ENCODE measurements at places on chromosomes 16 and 17.

DNA sequence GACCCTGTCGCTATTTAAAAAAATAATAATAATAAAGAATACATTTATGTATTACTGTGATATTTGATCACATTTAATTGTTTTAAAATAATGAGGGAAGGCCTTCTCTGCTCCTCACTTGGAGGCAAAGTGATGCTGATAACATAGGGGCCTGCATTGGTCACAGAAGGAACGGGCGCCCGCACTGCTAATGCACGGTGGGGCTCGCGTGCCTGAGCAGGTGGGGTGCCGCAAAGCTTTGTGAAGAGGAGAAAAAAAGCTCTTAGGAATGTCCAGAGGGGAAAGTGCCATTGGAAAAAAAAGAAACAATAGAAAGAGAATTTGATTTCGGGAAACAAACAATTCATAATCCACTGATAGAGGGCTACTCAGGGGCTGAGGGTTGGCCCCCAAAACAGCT lies 143.8 kb downstream of the ZNF423 start:
- no peak for DNase-seq

DNA sequence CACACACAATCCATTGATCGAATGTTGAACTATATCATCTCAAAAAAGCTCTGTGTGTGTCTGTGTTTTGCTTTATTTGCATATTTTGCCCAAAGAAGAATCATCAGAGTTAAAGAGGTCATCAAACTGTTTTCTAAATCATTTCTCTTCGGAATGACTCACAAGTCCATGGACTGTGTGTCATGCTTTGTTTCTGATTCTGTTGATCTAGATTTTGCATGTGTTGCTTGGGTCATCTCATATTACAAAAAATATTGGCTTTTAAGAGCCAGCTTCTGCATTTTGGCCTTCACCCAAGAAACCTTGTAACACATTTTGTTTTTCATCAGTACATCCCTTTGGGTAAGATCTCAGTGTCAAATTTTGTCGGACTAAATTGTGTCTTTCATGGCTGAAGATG lies 471.2 kb upstream of the HSBP1 start:
- DNase-seq: no peak

GRCh38 chr17:45009676-45010467 lies 41.6 kb downstream of the DCAKD start:
- no peak for DNase-seq

DNA sequence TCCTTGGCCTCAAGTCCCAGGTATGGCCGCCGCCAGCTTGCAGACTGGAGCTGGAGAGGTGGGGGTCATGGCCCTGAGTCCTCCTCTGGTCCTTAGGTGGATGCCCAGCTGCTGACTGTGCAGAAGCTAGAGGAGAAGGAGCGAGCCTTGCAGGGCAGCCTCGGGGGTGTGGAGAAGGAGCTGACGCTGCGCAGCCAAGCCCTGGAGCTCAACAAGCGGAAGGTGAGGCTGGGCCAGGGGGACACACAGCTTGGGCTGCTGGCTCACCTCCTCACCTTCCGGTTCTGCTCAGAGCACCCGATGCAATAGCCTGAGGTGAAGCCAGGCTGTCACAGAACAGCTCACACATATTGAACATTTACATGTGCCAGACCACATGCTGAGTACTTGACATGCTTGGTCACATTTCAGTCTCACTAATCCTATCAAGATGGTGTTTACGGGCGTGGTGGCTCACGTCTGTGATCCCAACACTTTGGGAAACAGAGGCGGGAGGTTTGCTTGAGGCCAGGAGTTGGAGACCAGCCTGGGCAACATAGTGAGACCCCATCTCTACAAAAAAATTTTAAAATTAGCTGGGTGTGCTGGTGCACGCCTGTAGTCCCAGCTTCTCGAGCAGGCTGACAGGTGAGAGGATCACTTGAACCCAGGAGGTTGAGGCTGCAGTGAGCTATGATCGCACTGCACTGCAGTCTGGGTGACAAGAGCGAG lies 7.4 kb downstream of the RNF40 start:
- DNase-seq: no peak

- DNase-seq: no peak
Observed at GRCh38 chr17:46908068-46908737, 14.8 kb upstream of the GOSR2 start.

GRCh38 chr17:43698678-43699437 lies 37.1 kb upstream of the MEOX1 start:
- DNase-seq: no peak

DNA sequence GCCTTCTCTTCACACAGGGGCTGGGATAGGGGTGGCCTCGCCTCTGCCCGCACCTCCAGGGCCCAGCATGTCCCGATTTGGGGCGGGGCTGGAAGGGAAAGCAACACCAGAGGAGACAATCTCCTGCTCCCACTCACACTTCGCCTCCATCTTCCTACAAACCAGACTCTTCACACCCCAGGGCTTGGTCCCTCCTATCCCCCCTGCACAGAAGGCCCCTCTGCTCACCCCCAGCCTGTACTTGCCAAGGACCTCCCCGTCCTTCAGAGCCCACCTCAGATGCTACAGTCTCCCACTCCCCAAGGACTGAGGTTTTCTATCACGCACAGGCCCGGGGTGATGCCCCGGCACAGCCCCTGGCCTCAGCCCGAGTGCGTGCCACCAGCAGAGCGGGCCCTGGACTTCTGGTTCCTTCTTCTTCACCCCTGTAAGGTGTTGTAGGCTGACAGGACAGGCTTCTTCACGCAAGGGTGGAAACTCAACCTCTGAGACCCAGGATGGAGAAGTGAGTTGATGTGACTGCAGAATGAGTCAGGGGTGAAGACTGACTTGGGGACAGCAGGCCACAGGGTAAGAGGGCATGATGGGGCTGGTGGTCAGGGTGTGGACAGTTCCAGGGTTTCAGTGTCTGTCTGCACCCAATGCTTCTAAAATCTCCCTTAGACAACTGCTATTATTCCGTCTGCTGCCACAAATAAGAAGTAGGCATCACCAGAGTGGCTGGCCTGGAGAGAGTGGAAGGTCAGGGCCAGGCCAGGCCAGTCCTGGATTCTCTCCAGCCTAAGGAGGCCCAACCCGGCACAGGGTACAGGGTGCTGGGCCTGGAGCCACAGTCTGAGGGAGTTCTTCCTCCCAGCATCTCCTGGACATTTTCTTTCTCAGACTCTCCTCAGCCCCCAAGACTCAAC lies 2.5 kb downstream of the ITGAE start:
- no peak for DNase-seq

DNA sequence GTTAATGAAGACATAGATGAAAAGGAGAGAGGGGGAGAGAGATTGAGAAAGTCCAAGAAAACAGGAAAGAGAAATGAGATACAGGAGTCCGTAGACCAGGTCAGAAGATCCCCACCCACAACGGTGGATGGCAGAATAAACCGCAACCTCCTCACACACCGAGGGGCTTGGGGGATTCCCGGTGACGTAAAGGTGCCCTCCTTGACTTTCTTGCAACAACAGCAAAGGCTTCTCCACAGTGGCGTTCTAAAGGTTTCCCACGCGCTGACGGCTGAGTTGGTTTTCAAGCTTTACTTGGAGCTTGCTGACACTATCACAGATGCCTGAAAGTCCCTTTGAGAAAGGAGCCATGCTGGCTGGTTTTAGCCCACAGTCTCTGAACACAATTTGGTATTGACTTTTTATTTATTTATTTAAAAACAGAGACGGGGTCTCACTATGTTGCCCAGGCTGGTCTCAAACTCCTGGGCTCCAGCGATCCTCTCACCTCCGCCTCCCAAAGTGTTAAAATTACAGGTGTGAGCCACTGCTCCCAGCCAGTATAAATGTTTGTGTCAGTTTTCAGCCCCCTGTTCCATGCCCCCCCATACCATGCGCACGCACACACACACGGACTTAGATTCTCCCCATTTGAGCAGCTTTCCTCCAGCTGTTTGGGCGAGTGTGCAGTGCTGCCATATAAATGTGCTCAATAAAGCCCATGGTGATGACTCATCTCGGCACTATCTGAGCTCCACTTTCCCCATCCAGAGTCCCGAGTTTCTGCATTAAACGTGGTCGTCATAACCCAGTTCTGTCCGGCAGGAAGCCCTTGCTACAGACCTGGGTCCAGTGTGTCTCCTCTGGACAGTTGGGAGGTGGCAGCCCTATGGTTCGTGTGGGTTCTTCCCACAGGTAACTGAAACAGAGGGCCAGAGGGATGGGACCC lies 33.0 kb upstream of the SEC14L1 start:
- no peak for DNase-seq

GRCh38 chr16:78005881-78006280 lies 16.5 kb upstream of the CLEC3A start:
- no peak for DNase-seq

- no peak for DNase-seq
Observed at GRCh38 chr16:86995456-86995855, 321.7 kb downstream of the C16orf95 start.

GRCh38 chr17:5869041-5869745 lies 201.0 kb upstream of the WSCD1 start:
- no peak for DNase-seq

DNA sequence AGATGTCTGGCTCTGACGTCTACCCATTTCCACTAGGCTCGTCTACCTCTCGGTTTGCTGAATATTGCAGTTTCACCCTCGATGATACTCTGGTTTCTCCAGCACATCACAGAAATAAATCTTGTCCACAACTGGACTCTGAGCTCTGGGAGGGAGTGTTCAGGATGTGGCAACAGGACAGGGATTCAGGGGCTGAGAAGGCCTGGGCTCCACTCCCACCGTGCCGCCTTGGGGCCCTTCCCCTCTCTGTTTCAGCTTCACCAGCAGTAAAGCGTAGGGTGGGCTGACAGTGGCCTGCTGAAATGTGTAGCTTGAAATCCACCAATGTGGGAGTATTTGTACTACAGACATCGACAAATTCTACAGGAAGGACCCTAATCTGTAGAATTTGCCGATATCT lies 20.0 kb downstream of the TEKT1 start:
- DNase-seq: no peak

GRCh38 chr17:81057079-81057730 lies 22.3 kb downstream of the BAIAP2 start:
- no peak for DNase-seq

DNA sequence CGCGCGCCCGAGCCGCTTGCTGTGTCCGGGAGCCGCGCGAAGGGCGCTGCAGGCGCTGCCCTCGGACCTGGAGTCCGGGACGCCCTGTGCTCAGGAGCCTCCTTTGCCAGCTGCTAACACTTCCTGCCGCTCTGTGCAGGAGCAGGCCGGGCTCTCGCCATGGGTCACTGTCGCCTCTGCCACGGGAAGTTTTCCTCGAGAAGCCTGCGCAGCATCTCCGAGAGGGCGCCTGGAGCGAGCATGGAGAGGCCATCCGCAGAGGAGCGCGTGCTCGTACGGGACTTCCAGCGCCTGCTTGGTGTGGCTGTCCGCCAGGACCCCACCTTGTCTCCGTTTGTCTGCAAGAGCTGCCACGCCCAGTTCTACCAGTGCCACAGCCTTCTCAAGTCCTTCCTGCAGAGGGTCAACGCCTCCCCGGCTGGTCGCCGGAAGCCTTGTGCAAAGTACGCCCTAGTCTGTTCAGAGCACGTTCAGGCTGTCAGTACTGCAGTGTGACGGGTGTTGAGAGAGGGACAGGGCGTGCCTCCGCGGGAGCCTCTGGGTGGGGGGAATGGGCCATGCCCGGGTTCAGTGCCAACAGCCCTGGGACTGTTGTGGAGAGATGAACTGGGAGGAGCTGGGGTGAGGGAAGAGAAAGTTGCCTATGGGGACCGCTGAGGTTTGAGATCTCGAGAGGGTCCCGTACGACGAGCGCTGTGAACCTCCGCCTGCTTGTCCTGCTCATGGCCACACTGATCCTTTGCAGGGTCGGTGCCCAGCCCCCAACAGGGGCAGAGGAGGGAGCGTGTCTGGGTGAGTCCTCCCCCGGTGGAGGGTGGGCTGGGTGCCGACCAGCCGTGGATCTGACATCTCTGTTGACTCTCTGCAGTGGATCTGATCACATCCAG lies 1.3 kb downstream of the ZNF276 start:
- no peak for DNase-seq

- no peak for DNase-seq
Observed at GRCh38 chr16:27918755-27919154, 144.8 kb downstream of the GSG1L start.

- DNase-seq: no peak
Observed at GRCh38 chr17:1179818-1180742, at the start of gene ABR. Gene ABR (minus strand): TSS chr17:1179981. CDS start chr17:1179727, 254 bp downstream.

DNA sequence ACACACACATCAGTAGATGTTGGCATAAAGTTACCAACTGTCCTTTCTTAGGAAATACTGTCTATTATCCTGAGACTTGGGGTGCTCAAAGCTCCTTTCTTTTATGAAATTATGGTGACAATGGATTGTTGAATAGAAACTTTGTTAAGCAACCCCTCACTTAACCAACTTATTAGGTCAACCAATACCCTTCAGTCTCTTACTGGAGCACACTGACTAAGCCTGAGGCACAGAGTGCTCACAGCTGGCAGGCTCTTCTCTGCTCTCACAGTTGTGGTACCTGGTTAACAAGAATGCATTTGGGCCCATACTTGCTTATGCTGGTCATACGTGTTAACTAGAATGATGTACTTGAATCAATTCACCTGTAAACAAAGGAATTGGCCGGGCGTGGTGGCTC lies 24.8 kb downstream of the CD300LF start:
- DNase-seq: no peak

GRCh38 chr16:12516621-12517309 lies 286.9 kb downstream of the CPPED1 start:
- no peak for DNase-seq

DNA sequence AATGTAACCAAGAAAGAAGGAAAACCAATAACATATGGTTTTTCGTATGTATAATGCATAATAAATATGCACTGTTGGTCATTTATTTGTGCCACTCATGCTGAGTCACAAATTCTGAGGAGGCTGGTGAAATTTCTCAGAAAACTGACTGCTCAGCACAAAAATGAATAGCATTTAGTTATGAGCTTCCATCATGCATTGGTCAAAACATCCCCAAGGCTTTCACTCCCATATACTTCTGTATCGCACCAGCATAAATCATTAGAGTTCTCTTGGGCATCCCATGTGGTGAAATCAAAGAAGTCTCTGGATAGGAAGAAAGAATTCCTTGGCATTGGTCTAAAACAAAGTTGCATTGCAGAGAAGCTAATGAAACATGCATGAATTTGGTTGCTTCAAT lies 785.6 kb upstream of the CDH8 start:
- DNase-seq: no peak

DNA sequence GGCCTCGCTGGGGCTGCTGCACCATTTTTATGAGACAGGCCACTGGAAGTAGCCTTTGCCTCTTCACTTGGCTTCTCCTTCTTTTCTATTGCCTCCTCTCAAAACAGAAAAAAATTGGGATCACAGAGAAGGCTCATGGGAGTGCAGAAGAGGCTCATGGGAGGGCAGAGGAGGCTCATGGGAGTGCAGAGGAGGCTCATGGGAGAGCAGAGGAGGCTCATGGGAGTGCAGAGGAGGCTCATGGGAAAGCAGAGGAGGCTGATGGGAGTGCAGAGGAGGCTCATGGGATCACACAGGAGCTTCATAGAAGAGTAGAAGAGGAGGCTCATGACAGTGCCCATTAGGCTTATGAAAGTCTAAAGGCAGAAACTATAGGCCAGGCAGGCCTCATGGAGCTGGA lies 211.2 kb downstream of the IRF8 start:
- no peak for DNase-seq

- DNase-seq: no peak
Observed at GRCh38 chr17:42676424-42677011, at the start of gene PLEKHH3. Gene PLEKHH3 (minus strand): TSS chr17:42676994. CDS start chr17:42676563, 431 bp downstream.

GRCh38 chr16:87570938-87571867 lies 31.1 kb upstream of the JPH3 start:
- no peak for DNase-seq

GRCh38 chr17:57513569-57513968 lies 231.5 kb downstream of the CCDC182 start:
- DNase-seq: no peak

- no peak for DNase-seq
Observed at GRCh38 chr16:79128706-79129105, 471.8 kb downstream of the MAF start.

Measured in omental fat pad (tissue), 4 donors.